Activated naive CD4-positive, alpha-beta T cell treated with anti-CD3 and anti-CD28 coated beads, Interleukin-2, amount 50 U/mL, for 72 hours (primary cell): ENCODE measurements at places on chromosomes 3 and 15. TPM values are rescaled to one million over a fixed set of nuclear protein-coding genes. Genes with fewer than 3 reads are reported as not detected.

Gene NRG4
- not detected for total RNA-seq

Gene HTR3E
- not detected for total RNA-seq

GRCh38 chr3:184059424-184059823, 6.6 kb downstream of the HTR3C start:
- no peak for DNase-seq

DNA sequence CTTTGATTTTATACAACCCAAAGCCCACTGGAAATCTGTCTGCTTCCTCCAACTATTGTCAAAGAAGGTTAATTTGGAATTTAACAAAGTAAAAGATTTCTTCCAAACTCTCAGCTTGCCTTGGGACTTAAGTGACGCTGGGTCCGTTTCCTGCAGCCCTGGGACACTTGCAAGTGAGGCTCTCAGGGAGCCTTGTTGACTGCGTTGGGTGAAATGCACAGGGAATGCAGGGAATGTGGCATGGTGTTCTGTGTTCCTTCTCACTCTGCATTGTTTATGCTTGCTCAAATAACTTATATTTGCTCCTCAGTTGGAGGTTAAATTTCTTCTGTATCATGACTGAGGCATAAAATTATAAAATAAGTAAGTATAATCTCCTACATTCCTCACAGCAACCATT, 60.9 kb upstream of the TJP1 start:
- DNase-seq: no peak

DNA sequence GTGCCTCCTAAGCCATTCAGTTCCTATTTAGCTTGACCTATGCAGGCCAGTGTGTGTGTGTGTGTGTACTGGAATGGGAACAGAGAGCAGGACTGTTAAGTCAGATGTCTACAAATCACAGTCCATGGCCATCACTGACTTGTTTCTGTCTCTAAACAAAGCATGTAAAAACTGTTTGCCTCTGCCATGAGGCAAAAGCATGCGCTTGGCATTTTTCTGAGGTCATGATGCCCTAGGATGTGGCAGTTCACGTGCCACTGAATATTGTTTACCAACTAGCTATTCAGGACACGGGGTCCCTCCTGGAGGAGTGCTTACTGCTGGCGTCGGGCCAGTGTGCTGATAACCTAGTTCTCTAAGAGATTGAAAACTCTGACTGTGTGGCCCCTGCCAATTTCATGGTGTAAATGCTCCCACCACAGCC, 8.2 kb upstream of the ATP13A3 start:
- no peak for DNase-seq
